NCI-H524 (cell line): ENCODE measurements at places on chromosomes 4 and X.

- DNase-seq, result no peak
Measured at GRCh38 chr4:3294401-3295241, 1.8 kb downstream of the RGS12 start.

DNA sequence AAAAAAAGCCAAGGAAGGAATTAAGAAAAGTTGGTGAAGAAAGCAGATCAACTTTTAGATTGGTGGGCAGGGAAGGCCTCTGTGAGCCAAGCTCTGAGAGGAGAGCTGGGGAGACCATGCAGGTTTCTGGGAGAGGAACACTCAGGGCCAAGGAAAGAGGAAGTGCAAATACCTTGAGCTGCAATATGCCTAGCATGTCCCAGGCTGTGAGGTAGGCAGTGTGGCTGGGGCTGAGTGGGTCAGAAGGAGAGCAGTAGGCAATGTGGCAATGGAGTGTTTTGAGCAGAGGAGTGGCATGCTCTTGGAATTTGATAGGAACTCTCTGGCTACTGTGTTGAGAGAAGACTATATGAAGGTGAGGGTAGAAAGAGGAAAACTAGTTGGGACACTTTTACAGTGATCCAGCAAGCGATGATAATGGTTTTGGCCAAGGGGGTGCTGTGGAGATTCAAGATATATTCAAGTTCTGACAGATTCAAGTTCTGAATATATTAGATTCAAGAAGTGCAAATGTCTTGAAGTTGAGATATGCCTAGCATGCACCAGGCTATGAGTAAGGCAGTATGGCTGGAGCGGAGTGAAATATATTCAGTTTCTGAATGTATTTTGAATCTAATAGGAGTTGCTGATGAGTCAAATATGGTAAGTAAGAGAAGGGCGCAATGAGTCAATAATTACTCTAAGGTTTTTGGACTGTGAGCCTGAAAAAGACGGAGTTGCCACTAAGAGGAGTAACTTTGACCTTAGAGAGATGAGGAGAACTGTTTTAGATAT lies 172.5 kb downstream of the CAMK2D start:
- DNase-seq, result no peak

GRCh38 chr4:123825596-123826291 lies 429.1 kb downstream of the SPRY1 start:
- no peak for DNase-seq

GRCh38 chr4:72858328-72858727 lies 211.2 kb downstream of the COX18 start:
- DNase-seq, result no peak

- DNase-seq, result no peak
Measured at GRCh38 chr4:152247271-152247975, 288.5 kb downstream of the FBXW7 start.

GRCh38 chr4:144562019-144562705 lies 83.8 kb upstream of the HHIP start:
- no peak for DNase-seq

GRCh38 chr4:165207016-165207430 lies 338 bp upstream of the KLHL2 start:
- no peak for DNase-seq

- DNase-seq, result no peak
Measured at GRCh38 chr4:140344621-140345020, 28.8 kb upstream of the SCOC start.

DNA sequence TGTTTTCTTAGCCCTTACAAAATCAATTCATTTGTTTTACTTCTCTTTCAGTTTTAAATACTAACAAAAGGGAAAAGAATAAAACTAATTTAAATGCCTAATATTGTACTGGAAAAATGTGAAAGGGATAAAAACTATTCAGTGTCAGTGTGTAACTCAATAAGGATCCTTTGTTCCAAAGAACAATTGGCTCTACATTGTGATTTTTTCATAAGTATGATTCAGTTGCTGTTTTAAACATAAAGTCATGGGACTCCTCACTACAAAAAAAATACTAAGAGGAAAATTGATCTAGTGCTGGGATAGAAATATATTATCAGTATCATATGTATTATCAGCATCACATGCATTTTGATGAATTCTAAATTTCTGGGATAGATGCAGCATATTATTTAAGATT lies 199.4 kb upstream of the TRAM1L1 start:
- no peak for DNase-seq
